ENCODE measurements at places on chromosomes 1 and 21.

DNA sequence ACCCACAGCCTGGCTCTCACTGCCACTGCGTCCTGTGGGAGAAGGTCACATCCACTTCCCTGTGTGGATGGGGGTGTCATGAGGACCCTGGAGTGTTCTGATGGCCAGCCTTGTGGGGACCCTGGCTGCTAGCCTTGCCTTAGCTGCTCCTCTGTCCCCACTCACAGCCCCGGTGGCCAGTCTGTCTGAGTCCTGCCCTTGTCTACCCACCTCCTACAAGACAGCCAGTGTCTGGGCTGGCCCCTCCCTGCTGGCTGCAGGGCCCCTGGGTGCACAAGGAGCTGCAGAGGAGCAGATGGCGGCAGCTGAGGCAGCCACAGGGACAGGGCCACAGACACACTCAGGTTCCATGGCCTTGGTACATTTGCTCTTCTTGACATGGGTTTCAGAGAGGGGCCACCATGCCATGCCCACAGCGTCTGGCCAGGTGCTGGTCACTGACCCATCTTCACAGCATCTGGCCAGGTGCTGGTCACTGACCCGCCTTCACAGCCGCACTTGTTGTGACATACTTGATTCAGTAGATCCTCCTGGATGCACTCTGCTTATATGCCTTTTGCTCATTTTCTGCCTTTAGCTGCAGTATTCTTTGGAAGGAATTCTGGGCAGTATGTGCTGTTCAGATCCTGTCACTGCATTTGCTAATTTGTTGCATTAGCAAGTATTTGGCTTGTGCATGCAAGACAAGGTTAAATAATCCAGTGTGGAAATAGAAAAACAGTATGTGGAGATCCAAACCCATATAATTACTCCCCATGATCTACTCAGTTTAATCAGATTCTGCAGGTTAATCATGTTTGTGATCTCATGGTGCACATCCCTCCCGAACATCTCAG, 157.8 kb downstream of the PCBP3 start:
- no peak for DNase-seq

GRCh38 chr1:156656806-156657740, 15.2 kb downstream of the BCAN start:
- peak; percentile 84 for DNase-seq

GRCh38 chr1:31694964-31695313, 8.9 kb downstream of the COL16A1 start:
- no peak for DNase-seq

- DNase-seq, result no peak
These were observed 9.2 kb upstream of the ENAH start for GRCh38 chr1:225662155-225662554.

DNA sequence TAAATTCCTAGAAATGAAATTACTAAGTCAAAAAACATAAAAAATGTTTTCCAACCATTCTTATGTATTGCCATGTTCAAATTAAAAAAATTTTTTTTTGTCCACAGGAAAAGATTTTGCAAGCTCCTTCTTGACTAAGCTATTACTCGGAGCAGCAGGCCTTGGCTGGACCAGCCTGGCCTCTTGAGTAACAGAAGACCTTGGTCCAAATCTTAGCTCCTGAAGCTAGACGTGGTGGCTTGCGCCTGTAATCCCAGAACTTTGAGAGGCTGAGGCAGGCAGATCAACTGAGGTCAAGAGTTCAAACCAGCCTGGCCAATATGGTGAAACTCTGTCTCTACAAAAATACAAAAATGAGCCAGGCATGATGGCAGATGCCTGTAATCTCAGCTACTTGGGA, 77.6 kb downstream of the CLSTN1 start:
- no peak for DNase-seq

DNA sequence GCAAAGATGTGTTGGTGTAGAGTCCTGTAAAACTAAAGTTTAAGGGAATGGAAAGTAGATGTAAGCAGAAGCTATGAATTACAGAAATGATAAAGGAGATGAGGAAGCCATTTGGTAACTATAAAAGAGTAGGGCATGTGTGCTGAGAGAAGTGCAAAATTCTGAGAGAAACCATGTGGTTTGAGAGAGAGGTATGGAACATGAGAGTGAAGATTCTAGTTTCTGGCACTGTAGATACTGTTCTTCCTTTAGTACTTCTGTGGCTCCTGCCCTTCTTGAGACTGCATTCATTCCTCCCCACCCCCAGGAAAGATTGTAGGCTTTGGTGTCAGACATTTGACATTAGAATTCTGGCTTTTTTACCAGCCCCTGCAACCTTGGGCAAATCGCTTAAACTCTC, 15.4 kb downstream of the RALGPS2 start:
- no peak for DNase-seq

DNA sequence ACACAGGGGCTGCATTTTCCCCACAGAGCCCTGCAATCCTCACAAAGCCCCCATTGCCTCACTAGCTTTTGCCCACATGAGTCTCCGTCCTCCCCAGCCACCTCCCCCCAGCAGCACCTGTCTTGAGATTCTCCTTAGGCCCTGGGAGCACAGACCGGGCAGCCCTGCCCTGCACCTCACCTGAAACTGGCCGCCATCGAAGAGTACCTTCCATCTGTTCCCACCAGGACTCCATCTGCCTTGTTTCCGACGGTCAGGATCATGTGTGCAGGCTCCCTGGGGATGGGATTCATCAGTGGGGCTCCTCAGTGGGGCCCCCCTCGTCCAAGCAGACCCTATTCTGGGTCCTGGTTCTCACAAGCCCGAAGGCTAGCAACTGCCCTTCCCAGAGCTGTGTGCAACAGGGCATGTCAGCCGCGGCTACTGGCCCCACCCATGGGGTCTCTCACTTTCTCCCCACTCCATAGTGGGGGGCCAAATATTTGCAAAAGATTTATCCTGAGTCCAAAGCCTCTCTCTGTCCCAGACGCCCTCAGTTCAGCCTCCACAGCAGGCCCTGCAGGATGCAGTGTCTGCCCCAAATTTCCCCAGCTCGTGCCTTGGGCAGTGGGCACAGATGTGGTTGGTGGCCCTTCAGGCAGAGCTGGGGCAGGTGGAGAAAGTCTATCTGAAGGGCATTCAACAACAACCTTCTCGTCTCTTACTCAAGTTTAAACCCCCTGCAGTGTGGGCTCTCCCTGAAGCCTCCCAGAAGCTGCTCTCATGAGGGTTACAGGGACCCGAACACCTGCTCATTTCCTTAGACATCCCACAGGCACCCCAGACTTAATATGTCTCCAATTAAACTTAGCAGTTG, 4.8 kb downstream of the PDZK1IP1 start:
- no peak for DNase-seq

DNA sequence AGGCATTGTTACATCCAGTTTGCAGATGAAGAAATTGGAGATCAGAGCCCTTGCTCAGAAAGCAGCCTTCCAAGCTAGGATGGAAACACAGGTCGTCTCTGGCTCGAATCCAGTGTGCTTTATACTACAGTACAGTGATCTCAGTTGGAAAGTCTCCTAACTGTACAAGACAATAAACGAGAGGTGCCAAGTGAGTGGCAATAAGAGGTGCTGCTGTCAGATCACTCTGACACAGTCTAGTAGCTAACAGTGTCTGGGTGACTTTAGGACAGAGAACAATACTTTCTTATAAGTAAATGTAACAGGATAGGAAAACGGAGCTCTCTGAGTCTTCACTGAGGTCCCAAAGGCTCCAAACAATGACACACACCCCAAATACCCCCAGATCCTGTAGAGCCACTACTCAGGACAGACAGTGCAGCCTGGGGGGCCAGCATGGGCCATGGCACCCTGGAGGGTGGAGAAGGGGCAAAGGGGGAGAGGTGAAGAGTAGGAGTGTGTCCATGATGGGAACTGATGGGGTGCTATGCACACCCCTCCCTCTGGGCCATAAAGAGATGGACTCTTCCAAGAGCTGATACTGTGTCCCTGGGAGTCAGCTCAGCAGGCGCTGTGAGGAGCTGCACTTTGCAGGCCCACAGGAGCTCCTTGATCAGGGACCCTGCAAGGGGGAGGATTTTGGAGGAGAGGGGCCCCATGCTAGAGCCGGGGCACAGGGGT, 3.3 kb downstream of the SH3BGR start:
- no peak for DNase-seq

DNA sequence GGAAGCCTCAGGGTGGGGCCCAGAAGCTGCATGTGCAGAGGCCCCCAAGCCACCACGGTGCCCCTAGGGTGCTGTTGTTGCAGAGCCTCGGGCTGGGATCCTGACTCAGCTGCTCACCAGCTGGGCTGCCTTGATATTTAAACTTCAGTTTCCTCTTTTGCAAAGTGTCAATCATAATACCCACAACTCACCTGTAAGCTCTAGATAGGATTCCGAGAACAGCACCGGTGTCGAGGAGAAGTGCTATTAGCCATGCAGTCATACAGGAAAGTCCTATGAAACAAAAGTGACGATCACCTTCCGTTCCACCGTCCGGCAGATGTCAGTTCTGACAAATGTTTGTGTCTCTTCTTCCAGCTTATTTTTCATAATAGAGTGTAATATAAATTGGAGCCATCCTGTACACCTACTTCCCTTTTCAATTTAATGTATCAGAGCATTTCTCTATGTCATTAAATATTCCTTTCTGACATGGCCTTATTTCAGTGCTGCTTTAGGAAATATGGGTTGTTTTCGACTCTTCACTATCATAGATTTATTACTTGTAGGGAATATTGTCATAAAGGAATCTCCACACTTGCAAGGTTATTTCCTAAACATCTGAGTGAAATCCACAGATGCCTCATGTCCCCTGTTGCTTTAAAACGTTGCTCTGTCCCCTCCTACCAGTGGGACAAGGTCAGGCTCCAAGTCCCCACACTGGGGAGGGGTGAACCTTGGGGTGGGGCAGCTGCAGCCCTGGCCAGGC, 100.8 kb downstream of the SIK1 start:
- no peak for DNase-seq

DNA sequence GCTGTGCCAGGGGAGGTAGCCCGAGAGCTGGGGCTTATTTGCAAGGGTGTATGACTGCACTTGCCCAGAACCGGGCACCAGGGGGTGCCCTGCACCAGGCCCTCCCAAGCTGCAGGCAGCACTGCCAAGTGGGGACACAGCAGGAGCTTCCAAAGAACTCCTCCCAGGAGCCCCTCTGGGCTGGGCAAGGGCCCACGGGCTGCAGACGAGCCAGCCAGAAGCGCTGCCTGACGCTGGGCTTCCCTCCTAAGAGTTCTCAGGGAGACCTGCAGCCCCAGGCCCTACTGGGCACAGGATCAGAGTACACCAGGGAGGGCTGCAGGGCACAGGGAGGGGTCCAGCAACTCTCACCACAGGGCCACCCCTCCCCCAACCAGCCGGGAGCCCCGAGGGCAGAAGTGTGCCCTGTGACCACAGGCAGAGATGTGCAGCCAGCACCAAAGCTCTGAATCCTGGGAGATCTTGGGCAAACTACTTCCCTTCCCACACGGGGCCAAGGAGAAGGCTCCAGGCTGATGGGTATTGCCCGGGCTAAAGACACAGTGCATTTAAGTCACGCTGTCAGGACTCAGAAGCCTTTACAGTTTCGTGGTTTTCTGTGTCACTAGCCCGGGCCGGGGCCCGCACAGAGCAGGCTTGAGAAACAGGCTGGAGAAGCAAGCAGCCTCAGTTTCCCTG, 63.4 kb downstream of the KCNAB2 start:
- DNase-seq, result peak; percentile 59

DNA sequence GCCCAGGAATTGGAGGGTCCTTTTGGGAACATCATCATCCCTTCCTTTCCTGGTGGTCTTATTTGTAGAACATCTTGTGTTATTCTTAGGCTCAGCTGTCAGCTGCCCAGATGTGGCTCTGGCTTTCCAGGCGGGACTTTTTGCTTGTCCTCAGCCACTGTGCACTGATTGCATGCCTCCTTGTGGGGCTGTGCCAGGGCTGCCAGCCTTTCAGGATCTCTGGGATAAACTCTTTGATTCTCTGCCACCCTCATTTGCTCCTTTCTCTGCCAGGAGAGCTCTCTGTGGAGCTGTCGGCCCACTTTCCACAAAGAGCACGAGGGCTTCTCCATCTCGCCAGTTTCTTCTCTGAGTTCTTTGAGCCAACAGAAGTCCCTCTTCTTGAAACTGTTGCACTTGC, 63.1 kb downstream of the PTPRU start:
- DNase-seq, result no peak

- no peak for DNase-seq
These were observed 133.1 kb downstream of the TNNI3K start for GRCh38 chr1:74368335-74368734.

DNA sequence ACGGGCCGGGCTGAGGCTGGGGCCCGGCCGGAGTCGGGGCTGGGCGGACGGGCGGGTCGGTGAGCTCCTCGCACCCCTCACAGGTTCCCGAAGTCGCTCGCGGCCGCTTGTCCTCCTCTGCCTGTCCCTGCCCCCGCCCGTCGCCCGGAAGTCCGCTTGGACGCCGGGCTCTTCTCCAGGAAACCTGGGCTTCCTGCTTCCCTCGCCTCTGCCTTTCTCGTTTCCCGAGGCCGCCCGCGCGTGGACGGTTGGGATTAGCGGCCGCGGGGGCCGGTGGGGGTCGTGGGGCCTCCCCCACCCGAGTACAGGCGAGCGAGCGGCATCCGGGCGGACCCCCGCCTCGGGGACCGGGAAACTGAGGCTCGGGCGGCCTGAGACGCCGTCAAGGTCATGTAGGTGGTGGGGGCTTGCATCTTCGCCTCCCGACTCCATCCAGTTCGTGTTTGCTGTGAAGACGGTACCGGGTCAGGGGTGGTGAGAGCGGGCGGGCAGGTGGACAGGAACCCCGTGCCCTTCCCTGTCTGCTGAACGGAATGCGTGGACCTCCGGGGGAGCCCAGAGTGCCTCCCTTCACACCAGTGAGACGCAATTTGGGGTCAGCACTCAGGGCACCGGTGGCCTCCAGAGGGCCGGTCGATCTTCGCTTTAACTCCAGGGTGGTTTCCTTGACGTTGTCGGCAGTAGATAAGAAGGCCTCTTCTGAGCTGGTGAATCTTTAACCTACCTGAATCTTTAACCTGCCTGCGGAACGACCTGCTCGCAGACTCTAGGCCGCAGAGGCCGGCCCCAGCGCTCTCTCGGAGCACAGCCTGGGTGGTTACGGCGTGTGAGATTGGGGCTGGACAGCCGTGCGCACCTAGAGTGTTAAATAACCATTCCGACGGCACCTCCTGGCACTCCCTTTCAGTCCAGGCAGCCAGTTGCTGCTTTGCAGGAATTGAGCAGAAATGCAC, 686 bp downstream of the ARF1 start:
- DNase-seq, result peak; percentile 59

- DNase-seq, result no peak
These were observed 65.4 kb upstream of the SSBP3 start for GRCh38 chr1:54471588-54471987.

DNA sequence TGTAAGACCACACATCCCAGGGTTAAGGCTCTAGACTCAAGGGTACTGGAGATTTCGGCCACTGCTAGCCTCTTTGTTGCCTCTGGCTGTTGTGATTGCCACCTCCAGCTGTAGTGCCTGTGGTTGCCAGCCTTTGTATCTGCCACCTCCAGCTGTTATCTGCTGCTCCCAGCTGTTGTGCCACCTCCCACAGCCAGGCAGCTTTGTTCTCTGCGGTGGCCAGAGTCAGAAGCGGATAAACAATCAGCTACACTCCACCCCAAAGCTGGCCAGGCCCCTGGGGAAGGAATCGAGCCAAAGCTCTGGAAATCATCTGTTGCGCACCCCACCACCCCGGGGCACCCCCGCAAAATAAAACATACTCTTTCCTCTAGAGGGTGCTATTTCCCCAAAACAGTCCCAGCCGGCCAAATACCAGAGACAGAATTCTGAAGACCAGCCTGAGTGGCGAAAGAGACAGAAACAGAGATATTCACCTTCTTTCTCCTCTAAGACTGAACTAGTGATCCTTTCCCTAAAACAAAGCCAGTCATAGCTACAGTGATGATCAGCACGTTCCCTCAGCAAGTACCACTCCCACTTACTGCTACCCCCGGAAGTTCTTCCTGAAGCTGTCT, 14.8 kb upstream of the PIGM start:
- DNase-seq, result peak; percentile 55

Measured in activated T-cell treated with anti-CD3 and anti-CD28 coated beads, Interleukin-2, amount 50 U/mL, for 72 hours (primary cell).